ENCODE measurements at places on chromosomes 11 and 22.

GRCh38 chr11:59960502-59961381 is 3.1 kb upstream of the OOSP4A start:
- DNase-seq = no peak

DNA sequence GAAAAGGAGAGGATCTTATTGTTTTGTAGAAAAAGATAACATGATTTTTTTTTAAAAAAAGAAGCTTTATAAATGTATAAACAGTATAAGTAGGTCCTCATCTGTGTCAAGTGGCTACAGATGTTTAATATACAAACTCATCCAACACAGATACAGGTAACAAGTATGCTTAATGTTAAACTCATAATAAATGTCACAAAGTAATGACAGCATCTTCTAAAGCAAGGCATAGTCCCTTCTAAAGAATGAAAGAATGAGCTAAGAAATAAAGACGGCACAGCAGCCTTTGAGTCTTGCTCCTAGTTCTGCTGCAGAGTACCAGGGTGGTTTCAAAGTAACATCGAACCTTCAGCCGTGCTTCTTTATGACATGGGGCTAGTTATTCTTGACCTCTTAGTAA is 28.7 kb upstream of the BLID start:
- DNase-seq = no peak

GRCh38 chr11:33536178-33536577 is 164.4 kb downstream of the C11orf91 start:
- DNase-seq = no peak

DNA sequence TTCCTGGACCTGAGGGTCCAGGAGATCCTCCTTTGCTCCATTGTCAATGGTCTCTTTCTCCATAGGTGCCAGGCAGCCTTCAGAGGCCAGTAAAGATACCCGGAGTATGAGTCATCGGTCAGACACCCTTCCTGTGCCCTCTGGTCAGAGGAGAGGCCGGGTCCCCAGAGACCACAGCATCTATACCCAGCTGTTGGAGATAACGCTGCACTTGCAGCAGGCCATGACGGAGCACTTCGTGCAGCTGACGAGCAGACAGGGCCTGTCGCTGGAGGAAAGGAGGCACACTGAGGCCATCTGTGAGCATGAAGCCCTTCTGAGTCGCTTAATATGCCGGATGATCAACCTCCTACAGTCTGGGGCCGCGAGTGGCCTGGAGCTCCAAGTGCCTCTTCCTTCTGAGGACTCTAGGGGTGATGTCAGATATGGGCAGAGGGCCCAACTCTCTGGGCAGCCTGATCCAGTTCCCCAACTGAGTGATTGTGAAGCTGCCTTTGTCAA is at the start of gene ACCSL:
Gene ACCSL (plus strand): TSS at position 51 of the 501 bp plus-strand sequence. CDS start 56 bp downstream, at position 107.
- no peak for DNase-seq

DNA sequence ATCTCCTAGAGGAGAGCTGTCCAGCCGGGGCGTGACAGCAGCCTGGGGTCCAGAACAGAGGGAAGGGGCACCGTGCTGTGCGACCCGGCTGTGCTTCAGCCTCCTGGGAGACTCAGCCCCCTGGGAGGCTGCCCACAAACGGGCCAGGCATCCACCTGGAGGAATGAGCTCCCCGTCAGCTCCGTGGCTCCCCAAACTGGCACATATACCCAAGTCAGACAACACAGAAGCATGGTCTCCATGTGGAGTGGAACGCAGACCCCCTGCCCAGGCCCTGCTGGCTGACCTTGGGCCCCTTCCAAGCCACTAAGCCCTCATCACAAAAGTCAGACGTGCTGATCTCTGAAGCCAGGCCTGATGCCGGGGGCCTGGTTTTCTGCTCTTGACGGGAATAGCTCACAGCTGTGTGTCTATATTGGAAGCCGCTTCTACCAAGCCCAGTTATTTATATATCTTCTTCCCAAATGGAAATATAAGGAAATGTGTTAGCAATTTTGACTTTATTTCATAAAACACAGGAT is 91.7 kb downstream of the BRD1 start:
- DNase-seq = no peak

- DNase-seq = no peak
Measured at GRCh38 chr11:122888162-122888561, 5.6 kb downstream of the JHY start.

DNA sequence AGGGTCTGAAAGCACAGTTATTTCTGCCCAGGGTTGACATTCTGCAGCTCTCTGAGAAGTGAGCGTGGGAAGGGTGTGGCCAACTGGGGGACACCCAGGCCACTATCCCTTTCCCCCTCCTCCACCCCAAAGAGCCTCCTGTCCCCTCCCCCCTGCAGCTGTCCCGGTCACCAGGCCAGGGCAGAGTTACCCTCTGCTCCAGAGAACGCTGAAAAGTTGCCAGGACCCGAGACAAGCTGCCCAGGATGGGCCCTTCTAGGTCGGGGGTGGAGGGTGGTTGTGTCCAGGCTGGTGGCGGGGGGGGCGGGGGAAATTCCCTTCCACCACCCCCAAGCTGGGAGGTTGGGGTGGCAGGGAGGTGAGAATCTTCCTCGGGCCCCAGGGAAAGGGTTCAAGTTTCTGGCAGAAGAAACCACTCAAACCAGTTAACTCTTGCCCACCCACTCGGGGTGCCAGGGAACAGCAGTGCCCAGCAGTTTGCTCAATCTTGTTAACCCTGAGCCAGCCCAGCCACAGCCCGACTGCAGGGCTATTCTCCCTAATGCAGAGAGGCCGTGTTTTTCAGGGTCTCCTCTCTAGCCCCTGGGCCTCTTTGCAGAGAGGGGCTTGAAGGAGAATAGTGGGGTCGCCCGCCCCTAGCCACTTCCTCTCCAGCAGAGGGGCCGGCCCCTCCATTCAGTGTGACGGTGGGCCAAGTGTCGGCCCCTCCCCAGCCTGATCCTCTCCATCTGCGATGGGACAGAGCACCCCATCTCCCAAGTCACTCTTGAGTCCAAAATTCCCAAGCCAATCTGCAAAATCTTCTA is 697 bp downstream of the LGALS1 start:
- no peak for DNase-seq

DNA sequence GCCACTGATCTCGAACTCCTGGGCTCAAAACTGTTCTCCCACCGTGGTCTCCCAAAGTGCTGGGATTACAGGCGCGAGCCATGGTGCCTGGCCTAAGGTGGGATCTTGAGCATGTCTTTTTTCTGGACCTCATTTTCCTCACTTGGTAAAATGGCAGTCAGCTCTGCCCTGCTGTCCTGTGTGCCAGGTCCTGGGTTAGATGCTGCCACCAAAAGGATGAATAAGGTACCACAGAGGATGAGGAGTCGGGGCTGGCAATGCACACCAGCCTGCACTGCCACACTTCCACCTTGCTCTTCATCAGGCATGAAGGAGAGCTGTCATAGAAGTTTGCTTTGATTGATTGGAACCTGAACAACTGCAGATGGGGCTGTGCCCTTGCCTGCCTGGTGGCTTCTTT is 32.3 kb downstream of the ACO2 start:
- no peak for DNase-seq

GRCh38 chr11:127393460-127393997 is 393.0 kb upstream of the KIRREL3 start:
- no peak for DNase-seq

DNA sequence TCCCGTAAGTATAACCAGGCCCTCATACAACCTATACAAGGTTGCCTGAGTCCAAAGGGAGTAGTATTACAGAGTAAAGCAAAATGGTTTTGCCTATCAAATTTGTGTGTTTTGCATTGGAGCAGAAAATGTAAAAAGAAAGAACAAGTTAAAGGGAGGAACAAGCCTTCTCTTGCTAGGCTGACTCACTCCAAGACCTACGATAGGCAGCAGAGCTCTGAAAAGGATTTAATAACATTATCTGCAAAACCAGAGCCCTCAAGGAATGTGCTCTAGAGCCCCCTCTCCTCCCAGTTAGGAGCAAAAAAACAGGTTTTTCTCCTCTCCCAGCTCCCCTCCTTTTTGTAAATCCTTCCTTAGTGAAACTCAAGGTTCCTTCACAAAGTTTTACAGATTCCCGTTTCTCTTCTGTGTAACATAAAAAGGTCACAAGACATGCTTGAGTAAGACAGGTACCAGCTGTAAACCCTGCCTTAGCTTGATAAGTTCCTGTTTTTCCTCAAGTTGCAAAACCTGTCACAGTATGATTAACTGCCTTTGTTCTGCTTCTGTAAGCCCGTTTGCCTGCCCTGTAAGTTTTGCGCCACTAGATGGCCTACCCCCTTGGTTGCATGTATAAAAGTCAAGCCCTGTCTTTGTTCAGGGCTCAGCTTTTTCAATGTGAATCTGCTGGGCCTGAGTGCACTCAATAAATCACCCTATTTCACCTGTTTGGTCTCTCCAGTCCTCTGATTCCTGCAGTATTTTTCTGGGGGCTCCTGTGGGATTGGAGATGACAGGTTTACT is 498.2 kb downstream of the KCNA4 start:
- DNase-seq = no peak

DNA sequence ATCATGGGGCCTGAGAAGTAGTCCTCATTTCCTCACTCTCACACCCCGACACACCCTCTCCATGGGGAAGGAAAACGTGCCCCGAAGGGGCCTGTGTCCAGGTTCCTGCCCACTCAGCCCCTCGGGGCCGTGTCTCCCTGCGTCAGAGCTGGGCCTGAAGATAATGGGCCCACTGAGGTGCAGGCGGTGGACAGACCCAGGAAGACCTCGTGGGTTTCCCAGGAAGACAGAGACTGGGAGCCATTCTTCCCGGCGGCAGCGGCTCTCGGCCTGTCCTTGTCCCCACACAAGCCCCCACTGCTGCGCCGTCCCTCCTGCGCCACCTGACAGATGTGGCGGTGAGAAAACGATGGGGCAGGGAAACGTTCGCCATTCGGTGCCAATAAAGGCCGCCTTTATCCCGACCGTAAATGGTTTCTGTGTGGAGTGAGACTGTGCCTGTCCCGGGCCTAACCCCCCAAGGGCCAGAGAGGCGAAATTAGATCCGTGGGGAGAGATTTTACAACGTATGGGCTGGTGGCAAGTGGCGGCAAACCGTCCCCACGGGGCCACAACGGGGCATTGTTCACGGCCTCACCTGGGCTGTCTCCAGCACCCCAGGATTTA is 89.0 kb downstream of the CDKN1C start:
- no peak for DNase-seq

- no peak for DNase-seq
Measured at GRCh38 chr22:39452740-39453040, 4.1 kb upstream of the MGAT3 start.

GRCh38 chr11:117378976-117379865 is 51.6 kb downstream of the CEP164 start:
- no peak for DNase-seq

DNA sequence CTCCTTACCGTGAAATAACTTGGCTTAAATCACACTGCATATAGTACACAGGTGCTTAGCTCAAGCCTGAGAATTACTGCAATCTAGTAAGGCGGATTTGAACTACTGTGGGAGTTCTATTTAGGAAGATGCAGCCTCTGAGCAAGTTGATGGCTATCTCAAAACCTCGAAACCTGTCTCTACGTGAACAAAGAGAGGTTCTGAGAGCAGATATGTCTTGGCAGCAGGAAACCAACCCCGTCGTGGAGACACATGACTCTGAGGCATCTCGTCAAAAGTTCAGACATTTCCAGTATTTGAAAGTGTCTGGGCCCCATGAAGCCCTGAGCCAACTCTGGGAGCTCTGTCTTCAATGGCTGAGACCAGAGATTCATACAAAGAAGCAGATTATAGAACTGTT is 5.9 kb downstream of the ZNF215 start:
- DNase-seq = no peak

GRCh38 chr22:41094041-41094593 is 1.7 kb downstream of the EP300 start:
- no peak for DNase-seq

GRCh38 chr11:133605482-133605881 is 73.2 kb upstream of the OPCML start:
- no peak for DNase-seq

DNA sequence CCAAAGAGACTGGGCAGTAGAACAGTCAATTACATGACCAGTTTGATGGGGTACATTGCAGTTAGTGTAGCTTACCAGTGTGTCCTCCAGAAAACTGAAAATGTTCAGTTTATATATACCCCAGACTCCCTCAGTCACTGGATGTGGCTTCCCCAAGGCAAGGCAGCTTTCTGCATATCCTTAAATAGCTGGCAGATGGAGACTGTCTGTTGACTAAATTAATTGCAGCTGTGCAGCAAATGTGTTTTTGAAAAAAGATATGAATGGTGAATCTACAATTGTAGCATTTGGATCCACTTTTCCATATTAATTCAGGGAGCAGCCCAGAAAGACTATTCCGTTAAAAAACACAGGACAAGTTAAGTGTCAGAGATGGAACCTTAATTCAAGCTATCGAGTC is 565.1 kb upstream of the CCDC179 start:
- no peak for DNase-seq

GRCh38 chr22:48352086-48352911 is 1475.4 kb downstream of the BRD1 start:
- no peak for DNase-seq

DNA sequence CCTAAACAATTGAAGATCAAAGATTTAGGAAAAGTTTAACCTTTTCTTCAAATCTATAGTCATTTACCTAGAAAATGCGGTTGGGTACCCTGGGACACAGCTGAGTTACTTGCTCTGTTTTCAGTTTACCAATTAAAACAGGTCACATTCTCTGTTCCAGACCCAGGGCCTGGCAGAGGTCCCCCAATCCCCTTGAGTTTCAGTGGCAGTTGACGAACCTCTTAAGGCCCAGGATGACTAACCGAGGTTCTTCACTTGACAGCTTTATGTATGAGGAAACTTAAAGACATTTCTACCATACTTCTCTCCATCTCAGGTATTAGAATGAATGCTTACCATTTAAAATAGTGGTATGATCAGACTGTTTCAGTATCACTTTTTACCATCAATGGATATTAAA is 16.3 kb downstream of the LDHAL6A start:
- no peak for DNase-seq

DNA sequence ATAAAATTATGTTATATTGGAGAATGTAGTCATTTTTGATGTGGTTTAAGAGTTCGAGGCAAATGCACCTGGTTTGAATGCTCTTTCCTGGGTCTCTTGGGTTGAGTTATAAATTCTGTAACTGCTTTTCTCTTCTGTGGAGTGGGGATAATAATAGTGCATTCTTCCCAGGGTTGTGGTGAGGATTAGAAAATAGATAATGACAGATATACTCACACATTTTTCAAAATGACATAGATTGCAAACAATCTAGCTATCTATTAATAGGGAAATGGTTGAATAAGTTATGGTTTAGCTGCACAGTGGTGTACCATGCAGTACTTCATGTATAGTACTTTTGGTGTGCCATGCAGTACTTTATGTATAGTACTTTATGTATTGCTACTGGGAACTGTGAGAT is 67.4 kb downstream of the SWAP70 start:
- no peak for DNase-seq

DNA sequence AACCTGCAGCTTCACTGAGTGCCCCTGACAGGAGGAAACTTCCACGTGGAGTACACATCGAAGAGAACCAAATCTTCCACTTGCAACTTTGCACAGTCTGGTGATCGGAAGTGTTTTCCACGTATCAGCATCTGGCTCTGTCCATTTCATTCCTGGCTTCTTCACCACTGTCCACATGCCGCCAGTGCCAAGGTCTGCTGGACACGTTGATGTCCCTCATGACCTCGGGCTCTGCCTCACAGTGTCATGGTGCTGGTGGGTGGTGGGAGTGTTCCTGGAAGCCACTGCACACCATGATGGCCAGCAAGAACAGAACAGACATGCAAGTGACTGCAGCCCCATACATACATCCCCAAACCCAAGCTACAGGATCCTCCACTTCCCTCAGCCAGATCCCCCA is 48.4 kb downstream of the WNT11 start:
- no peak for DNase-seq

GRCh38 chr11:7977232-7977917 is 9.8 kb upstream of the EIF3F start:
- peak; percentile 71 for DNase-seq
